ENCODE measurements at places on chromosomes 1 and 21.

DNA sequence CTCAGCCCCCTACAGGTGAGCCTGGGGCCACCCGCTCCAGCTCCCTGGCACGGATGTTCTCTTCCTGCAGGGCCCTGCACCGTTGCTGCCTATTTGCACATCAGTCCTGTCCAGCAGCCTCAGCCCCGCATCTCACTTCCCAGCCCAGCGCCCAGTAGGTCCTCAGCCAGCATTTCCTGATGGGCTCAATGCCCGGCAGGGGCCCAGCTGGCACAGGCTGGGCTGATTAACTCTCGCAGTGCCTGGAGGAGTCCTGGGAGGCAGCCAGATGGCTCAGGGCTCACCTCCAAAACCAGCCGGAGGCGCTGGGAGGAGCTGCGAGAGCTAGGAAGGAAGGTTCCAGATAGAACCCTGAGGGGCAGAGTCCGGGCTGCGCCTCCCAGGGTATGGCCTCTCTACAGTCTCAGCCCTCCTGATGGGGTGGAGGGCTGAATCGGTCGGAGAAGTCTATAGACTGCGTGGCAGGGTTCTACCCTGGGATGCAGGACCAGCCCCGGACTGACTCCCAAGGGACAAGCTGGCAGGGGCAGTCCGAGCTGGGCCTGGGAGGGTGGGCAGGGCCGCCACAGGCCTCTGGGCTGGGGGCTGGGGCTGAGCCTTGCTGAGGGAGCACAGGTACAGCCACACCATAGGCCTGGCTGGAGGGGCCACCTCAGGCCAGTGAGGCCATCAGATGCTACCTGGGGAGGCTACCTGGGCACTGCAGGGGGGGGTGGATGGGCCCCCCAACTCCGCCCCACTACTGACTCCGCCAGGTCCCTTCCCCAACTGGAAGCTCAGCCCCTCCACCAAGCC is 19.2 kb upstream of the CLSTN1 start:
- peak; percentile 83 for DNase-seq

- DNase-seq = no peak
Observed at GRCh38 chr1:87588495-87588894, 259.8 kb downstream of the LMO4 start.

GRCh38 chr1:110102081-110102480 is 10.2 kb upstream of the UBL4B start:
- no peak for DNase-seq

GRCh38 chr1:157893686-157894085 is 52.1 kb upstream of the CD5L start:
- DNase-seq = no peak

- DNase-seq = no peak
Observed at GRCh38 chr1:240808381-240808780, 196.4 kb upstream of the GREM2 start.

- DNase-seq = no peak
Observed at GRCh38 chr1:156709031-156709430, 3.6 kb upstream of the CRABP2 start.

- no peak for DNase-seq
Observed at GRCh38 chr1:61979729-61980128, 214.9 kb upstream of the L1TD1 start.

- DNase-seq = no peak
Observed at GRCh38 chr1:151132335-151133017, 14.0 kb downstream of the SEMA6C start.

DNA sequence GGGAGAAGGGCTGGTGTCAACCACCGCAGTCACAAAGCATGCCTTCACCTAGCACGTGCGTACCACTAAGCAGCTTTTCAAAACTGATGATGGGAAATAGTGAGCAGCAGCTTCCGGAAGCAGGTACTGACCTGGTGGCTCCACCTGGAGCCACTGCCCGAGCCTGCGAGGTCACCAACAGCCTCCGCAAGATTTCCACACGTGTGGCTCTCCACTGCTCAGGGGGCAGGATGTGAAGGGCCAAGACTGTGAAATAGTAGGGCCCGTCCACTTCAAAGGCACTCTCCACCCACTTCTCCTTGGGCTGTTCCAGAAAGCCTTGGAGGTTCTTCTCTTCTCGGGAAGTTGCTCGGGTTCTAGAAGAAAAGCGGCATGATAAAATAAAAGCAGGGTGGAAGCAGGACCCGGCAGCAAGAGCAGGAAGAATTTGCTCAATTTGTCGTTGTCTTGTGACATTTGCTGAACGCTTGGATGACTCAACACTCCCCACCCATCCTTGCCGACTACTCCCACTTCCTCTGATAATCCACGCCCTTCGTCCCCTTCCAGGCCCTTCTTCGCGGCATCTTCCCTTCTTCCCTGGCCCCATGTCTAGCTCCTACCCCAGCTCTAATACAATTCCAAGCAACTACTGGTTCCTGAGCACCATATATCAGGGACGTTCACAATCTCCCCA is 124.9 kb upstream of the IFFO2 start:
- no peak for DNase-seq

GRCh38 chr1:173048621-173049321 is 2.0 kb downstream of the TNFSF18 start:
- no peak for DNase-seq

- DNase-seq = peak; percentile 18
Observed at GRCh38 chr1:158506369-158506987, 34.5 kb downstream of the OR10R2 start.

- no peak for DNase-seq
Observed at GRCh38 chr1:40842691-40843090, 19.5 kb downstream of the CITED4 start.

GRCh38 chr1:155236451-155236850 is 18.8 kb downstream of the ENTREP3 start:
- no peak for DNase-seq

DNA sequence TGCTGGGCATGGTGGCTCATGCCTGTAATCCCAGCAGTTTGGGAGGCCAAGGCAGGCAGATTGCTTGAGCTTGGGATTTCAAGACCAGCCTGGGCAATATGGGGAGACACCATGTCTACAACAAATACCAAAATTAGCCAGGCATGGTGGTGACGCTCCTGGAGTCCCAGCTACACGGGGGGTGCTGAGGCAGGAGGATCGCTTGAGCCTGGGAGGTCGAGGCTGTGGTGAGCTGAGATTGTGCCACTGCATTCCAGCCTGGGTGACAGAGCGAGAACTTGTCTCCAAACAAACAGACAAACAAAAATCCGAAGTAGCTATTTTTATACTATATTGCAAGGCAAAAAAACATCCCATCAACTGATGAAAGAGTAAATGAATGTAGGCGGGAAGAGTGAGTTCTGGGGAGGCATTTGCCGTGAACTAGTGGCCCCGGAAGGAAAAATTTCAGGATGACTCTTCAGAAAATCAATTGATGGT is 40.6 kb downstream of the NCMAP start:
- no peak for DNase-seq

GRCh38 chr21:33383056-33383888 is 19.9 kb upstream of the IFNGR2 start:
- DNase-seq = no peak

GRCh38 chr1:214637722-214638458 is 34.9 kb downstream of the CENPF start:
- no peak for DNase-seq

Measured in NCI-H2029 (cell line).